ENCODE measurements at places on chromosomes 7 and 10.

DNA sequence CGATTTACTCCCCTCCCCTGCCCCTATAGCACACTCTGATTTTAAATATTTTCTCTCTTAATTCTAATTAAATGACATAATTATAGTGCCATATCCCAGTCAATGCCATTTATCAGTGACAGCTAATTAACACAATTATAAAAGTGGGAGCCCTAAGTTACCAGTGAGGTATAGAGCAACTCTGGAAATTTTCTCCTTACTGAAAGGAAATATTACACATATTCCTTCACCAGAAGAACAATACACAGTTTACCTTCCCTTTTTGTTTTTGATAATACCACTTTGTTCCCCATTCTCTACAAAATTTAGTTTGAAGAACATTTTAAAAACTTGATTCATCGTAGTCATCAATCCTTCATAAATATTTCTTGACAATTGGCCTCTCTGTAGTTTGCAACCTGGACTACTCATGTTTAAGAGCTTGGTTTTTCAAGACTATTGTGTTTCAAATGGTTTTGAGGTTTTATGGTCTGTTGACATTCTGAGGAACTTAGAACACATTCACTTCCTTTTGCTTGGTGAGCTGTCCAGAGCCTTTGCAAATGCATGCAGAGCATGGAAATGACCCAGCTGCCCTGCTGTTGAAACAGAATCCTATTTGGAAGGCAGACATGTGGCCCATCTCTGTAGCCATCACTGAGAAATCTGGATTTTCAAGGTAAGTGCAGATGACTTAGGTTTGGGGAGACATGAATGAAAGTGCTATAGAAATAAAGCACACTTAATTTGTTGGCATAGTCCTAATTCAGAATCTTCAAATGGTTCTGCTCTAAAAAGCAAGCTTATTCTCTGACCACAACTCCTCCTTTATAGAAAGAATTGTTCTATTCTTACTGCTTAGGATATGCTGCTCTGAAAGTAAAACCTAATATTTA lies at the start of gene GPR141:
Gene GPR141 (plus strand): TSS at position 521 of the 875 bp plus-strand sequence. CDS start 56,628 bp downstream, outside the sequence.
- DNase-seq, result no peak

GRCh38 chr7:155763691-155764437 lies 48.4 kb downstream of the SHH start:
- no peak for DNase-seq

DNA sequence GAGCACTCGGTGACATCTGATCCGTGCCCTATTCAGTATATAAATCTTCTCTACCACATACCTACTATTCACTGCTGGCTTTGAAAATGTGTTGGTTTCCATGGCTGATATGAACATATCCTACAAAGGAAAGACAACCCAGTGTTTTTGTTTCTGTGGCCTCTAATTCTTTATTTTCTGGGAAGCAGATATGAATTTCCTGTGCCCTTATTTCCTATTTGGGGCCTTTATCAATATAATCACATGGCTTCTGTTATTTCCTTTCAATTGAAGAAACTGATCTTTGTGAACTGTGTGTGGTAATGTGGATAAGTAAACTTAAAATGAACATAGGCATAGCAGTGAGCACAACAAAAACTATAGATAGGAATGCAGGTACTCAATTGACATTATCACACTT lies 10.6 kb downstream of the CCNJ start:
- DNase-seq, result no peak

- DNase-seq, result no peak
Measured at GRCh38 chr7:105002-105401, 87.4 kb upstream of the FAM20C start.

- no peak for DNase-seq
Measured at GRCh38 chr7:1558181-1558811, 2.3 kb upstream of the TMEM184A start.

- no peak for DNase-seq
Measured at GRCh38 chr7:2832461-2832860, 11.6 kb downstream of the GNA12 start.

- DNase-seq, result peak; percentile 58
Measured at GRCh38 chr10:116708391-116708821, 34.0 kb downstream of the HSPA12A start.

DNA sequence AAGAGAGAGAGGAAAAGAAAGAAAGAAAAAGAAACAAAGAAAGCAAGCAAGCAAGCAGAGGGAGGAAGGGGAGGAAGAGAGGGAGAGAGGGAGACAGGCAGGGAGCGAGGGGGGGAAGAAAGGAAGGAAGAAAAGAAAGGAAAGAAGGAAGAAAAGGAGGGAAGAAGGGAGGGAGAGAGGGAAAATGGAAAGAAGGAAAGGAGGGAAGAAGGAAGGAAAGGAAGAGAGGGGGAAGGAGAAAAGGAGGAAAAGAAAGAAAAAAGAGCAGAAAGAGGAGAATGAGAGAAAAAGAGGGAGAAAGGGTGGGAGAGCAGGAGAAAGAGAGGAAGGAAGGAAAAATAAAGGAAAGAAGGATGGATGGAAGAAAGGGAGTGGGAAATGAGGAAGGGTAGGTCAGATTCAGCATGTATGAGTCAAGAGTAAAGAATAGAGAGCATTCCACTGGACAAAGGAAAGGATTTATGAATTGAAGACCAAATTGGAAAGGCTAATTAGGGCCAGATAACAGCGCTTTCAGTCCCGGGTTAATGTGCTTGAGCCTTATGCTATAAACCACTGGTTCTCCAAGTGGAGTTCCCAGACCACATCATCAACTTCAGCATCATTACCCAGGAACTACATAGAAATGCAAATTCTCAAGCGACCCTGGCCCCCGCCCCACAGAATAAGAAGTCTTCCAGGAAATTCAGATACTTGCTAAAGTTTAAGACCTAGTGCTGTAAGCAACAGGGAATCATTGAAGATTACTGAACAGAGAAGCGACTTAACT lies 85.1 kb downstream of the C10orf90 start:
- no peak for DNase-seq

DNA sequence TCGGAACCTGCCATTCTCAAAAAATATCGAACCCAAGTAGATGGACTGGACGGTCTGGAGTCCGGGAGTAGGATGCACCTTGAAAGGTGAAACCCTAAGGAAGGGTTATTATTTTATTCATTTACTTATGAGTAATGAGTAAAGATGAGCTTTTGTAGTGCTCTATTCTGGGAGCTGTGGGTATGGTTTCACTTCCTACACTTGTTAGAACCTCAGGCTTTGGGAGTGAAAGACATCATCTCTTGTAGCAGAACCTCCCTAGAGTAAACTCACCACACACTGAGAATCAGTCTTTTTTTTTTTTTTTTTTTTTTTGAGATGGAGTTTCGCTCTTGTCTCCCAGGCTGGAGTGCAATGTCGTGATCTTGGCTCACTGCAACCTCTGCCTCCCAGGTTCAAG lies 389.4 kb upstream of the AUTS2 start:
- no peak for DNase-seq

GRCh38 chr7:138024343-138024691 lies 22.4 kb upstream of the CREB3L2 start:
- DNase-seq, result no peak

GRCh38 chr10:64959116-64959515 lies 1437.9 kb downstream of the REEP3 start:
- DNase-seq, result no peak

DNA sequence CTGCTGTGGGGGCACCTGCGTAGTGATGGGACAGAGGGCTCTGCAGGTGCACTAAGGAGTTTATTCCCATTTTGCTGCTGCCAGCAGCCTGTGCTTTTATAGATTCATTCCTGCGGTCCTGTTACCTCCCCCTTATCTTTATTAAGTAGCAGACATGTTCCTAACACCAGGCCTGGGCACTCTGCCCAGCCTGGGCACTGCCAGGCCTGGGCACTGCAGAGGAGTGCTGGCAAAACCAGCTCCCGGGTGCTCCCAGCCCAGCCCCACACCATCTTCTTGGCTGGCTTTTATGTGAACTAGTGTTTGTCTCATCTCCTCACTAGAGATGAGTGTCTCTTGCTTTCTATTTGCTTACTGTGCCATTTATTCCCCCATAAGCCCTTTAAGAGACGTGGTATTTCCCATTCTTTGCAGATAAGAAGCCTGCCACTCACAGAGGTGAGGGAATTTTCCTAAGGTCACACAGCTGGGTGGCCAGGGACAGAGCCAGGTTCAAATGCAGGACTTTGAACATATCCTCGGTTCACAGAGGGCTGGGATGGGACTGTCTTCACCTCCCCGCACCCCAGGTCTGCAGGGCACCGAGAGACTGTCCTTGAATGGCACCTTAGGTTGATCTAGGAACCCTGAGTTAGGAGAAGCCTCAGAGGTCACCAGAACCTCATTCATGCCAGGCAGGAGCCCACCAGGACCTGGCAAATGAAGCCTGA lies 14.6 kb upstream of the DRGX start:
- DNase-seq, result no peak

DNA sequence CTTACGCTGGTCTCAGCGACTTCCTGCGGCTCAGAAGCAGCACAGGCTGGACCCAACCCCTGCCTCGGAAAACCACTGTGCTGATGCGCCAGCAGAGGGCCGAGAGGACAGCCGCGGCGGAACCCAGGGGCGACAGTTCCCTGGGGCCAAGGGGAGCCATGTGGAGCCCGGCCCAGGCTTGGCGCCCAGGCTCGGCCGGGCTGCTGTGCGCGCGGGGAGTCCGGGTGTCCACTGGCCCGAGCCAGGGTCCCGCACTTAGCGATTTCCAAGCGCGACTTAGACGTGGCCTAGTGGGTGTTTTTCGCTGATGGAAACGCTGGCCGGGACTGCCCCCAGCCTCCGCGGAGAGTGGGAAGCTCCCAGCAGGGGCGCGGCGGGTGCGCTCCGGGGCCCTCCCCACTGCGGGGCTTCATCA lies 18.6 kb upstream of the ZNF32 start:
- DNase-seq, result no peak

DNA sequence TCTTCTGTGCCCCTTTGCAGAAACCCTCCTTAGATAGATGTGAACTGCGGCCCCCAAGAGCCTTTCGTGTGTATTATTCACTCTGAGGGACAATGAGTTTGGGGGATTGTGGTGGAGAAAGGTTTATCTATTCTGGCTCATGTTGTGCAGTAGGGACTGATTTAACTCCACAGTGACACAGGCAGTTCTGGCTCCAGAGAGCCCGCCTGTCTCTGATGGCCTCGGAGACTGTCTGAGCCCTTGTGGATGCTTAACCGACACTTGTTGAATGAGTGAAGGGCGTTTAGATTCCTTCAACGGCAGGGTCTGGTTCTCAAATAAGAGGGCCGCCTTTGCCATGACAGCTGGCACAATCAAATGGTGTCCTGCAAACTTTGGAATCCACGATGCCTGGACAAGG lies 5.8 kb downstream of the NPTX2 start:
- DNase-seq, result no peak

DNA sequence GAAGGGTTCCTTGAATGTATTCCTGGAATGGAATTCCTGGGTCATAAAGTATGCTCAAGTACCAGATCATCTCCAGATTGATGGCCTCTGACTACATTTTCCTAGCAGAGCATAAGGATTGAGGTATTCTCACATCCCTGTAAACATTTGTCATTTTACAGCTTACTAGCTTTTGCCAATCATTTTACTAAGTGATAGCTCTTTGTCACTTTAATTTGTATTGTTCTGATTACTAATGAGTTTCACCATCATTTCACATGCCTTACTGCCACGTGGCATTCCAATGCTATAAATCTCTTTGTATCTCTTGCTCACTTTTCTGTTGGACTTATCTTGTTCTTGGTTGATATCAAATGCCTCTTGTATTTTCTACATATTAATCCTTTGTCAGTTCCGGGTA lies 68.6 kb upstream of the CACNB2 start:
- DNase-seq, result no peak

DNA sequence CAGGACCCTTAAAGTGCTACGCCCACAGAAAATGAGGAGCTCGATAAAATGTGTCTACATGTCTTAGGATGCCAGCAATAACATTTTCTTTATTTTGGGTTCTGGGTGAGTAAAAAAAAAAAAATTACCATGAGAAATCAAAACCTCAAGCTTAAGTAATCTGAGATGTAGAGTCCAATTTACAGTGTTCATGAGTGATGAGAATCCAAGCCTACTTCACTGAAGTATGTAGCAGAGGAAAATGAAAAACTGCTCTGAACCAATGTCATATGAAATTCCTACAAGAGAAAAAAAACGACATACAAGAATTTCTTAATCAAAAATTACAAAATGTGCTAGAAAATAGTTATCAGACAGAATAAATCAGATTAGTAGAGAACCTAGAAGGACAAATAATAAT lies 274.4 kb downstream of the HTR7 start:
- DNase-seq, result no peak
